ENCODE measurements at places on chromosomes 5 and 9.

DNA sequence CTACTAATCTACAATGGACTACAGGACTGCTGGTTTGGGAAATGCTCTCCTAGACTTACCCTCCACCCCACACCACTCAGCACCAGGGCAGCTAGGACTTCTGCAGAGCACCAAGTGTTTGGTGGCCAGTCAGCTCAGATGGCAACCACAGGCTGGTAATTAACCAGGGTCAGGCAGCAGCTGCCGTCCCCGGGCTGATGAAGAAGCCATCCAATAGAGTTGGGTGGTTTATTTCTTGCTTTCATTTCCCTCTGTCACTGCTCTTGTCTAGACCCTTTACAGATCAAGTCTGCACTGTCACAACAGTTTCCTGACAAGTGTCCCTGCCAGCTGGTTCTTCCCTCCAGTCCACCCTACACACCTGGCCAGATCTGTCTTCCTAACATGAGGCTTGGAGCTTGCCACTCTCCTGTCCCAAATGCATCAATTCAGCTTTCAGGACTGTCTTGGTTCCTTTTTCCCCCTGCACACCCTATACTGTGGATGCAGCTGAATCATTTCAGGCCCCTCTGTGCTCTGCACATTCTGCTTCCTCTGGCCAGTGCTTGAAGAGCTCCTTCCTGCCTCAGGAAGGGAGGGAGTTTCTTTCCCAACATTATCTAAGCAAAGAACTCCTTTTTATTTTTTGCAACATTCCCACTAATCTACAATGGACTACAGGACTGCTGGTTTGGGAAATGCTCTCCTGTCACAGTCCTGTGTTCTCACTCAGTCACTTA lies 30.2 kb upstream of the HSPA9 start:
- DNase-seq, result no peak

DNA sequence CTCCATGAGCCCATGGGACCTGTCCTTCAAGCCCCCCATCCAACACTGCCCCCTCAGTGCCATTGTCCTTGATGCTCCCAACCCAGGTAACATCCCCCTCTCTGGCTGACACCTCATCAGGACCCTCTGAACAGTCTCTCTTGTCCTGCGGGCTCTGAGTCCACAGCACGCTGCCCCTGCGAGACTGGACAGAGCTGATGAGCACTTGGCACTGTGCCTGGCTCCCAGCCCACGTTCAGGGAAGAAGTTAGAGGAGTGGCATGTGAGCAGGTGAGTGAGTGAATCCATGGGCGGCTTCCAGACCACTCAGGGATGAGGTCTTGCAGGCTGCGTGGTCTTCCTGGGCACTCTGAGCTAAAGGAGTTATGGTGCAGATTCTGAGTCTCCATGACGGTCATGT lies 70.7 kb downstream of the PAX5 start:
- no peak for DNase-seq

DNA sequence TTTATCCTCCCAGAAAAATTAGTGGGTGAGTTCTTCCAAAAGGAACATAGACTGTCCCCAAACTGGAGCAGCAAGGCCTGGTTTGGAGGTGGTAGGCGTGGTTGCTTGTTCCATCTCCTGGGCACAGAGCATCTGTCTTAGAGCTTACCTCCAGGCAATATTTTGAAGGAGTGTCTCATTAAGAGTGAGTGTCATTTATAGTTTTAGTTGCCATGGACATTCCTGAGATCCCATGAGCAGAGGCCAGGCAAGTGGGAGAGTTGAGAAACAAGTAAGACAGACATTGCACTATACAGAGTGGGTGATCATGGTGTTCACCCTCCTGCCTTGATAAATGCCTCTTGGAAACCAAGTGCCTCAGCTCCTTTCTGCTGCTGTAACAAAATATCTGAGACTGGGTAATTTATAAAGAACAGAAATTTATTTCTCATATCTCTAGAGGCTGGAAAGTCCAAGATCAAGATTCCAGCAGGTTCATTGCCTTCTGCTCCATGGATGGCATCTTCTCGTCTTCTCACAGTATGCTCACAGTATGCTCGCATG lies 68.5 kb downstream of the KIAA1958 start:
- no peak for DNase-seq

GRCh38 chr9:87323928-87324327 lies 173.7 kb upstream of the DAPK1 start:
- no peak for DNase-seq

GRCh38 chr5:134195666-134196065 lies 18.9 kb upstream of the SKP1 start:
- no peak for DNase-seq

DNA sequence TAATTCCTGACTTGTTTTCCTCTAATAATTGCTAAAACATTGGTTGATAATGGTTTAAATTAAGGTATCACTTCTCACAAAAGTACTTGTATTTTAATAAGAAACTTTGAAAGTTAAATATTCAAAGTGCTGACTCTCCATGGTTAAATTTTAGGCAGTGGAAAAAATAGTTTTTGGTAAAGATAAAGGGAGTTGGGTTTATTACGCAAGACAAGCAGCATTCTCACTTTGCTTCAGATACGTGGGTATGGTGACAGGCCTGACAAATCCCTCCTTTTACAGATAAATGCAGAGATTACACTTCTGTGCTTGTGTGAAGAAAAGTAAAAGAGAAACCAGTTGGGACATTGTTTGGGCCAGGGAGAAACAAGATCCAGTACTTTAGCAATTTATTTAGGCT lies 14.5 kb upstream of the FAM170A start:
- DNase-seq, result no peak

DNA sequence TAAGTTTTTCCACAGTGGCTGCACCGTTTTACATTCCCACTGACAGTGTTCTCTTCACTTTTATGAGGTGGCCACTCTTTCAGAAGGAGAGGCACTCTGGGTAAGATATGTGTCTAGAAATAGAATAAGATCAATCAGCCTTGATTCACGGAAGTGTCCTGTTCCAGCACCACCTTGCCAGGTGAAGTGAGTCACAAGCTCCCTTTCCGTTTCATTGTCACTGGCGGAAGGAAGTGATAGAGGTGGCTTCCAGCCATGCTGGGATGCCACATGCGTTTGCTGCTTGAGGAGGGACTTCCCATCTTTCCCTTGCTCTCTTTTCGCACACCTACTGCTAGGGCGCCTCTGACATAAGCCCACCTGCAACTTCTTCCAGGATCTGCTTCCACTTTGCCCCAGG lies 217.1 kb downstream of the PIK3R1 start:
- no peak for DNase-seq

DNA sequence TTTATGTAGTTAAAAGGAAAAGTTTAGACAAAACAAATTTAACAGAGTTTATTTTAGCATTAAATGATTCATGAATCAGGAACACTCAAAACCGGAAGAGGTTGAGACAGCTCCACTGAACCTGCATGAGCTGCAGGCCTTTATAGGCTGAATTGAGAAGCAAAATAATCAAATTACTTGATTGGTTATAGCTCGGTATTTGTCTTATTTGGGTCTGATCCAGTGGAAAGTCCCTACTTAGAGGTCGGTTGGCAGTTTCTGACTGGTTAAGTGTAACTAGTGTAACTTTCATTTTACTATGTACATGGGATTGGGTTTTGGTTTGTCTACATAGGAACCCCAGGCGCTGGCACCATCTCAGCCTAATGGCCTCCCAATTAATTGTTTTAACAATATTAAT lies 74.1 kb upstream of the PIK3R1 start:
- no peak for DNase-seq

DNA sequence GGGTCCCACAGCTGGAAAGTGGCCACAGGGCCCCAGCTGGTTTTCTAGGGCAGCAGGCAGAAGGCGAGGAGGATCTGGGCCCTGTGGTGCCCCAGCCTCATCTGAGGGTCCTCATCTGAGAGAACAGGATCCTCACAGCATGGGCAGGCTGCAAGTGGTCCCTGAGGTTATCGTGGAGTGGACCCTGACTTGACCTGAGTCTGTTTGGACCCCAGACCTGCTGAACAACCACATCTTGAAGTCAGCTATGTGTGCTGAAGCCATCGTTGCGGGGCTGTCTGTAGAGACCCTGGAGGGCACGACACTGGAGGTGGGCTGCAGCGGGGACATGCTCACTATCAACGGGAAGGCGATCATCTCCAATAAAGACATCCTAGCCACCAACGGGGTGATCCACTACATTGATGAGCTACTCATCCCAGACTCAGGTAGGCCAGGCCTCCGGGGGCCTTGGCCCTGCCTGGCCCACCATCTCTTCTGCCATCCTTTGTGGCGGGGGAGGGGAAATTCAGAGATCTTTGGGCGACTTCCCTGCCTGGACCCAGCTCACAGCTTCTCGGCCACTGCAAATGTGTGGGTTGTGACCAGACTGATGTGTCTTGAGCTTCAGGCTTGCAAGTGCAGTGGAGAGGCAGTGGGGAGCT lies 24.0 kb downstream of the TGFBI start:
- DNase-seq, result no peak

DNA sequence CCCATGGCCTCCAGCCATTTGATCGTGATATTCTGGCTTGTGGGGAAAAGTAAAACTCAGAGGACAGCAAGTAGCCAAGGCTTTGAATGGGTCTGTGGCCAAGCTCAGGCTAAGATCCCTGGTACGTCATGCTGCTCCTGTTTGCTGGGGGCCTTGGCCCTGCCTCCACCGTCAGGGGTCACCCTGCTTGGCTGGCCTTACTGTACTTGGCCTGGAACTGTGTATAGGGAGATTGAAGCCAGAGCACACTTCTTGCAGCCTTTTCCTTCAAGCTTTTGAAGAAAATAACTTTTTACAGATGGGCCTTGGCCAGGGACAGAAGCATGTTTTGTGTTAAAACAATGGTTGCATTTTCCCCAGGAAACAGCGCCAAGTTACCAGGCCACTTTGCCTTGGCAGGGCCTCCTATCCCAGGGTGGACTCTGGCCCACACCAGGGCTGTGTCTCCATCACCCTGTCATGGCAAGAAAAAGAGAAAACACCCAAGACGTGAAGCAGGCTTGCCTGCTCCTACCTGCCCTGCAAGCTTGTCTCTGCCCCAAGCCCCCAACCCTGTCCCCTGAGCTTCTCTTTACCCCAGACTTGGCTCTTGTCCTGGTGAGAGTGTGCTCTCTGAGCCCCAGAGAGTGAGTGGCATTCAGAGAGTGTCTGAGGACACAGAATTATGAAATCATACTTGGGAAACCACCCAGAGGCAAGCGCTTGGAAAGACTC lies 286.9 kb downstream of the GADD45G start:
- DNase-seq, result no peak

DNA sequence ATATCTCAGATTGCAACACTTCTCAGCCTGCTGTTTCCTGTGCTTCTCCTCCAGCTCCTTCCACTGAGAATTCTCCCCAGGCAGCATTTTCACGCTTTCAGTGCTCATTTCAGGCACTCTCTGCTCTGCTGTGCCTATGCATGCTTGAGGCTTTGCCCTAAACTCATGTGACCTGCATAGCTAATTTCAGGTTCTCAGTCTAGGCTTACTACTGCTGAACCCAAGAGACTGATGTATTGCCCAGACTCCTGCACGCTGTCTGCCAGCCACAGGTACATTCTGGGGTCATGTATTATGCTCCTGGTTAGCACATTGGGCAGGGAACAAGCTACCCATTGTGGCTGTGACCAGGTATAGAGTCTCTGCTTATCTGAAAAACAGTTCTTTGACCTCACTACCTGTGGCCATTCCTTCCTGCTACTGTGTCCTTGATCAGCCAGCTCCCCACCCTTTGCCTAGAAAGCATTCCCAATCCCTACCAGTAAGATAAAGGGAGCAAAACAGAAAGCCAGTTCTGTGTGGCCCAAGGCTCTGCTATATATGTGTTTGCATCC lies 34.7 kb downstream of the PIP5K1B start:
- no peak for DNase-seq

GRCh38 chr5:87787086-87787485 lies 374.4 kb upstream of the CCNH start:
- no peak for DNase-seq

GRCh38 chr9:69175486-69175885 lies 1.4 kb downstream of the TJP2 start:
- DNase-seq, result no peak

- no peak for DNase-seq
These were observed 172.4 kb downstream of the DENND1A start for GRCh38 chr9:123757547-123757946.

GRCh38 chr9:134630861-134631260 lies 10.7 kb upstream of the COL5A1 start:
- no peak for DNase-seq

GRCh38 chr9:137459601-137460362 lies 648 bp upstream of the NSMF start:
- DNase-seq, result no peak

GRCh38 chr9:84916769-84917168 lies 247.2 kb downstream of the NTRK2 start:
- no peak for DNase-seq

DNA sequence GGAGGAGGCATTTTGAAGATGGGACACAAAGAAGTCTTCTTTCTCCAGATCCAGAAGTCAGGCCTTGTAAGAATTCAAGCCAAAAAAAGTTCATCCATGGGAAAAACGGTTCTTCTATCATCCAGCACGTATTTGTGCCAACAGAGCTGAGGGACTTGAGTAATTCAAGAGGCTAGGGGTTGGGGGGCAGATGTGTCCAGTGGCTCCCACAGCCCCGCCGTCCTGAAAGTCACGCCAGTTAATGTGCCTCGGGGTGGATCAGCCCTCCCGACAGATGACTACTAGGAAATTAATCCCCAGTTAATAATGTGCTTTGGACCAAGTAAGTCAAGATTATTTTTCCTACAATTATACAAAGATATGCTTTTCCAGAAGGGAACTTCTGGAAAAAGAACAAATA lies 23.4 kb downstream of the NREP start:
- no peak for DNase-seq

GRCh38 chr9:6214434-6214833 lies 1.2 kb upstream of the IL33 start:
- no peak for DNase-seq

DNA sequence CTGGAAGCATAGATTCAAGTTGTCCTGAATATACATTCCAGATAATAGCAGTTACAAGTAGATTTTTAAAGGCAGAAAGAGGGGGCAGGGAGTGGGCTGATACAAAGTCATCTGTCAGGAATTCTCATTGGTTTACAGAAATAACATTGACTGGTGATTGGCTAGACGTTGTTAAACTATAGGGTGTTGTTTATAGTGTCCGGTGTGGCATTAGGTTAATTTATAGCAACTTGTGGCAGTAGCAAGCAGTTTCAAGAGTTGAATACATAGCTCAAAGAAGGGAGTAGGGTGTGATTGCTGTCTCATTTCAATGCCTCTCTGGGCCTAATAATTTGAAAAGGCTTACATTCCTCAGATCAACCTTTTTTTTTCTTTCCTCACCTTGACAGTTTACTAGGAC lies 10.7 kb upstream of the POC5 start:
- no peak for DNase-seq

Measured in stimulated activated CD8-positive, alpha-beta memory T cell treated with anti-CD3 and anti-CD28 coated beads, Interleukin-4, amount 100 ng/mL, for 4 hours (primary cell).